ENCODE measurements at places on chromosomes 12 and 14.

GRCh38 chr12:96420277-96420835 lies 20.1 kb upstream of the CDK17 start:
- no peak for DNase-seq

DNA sequence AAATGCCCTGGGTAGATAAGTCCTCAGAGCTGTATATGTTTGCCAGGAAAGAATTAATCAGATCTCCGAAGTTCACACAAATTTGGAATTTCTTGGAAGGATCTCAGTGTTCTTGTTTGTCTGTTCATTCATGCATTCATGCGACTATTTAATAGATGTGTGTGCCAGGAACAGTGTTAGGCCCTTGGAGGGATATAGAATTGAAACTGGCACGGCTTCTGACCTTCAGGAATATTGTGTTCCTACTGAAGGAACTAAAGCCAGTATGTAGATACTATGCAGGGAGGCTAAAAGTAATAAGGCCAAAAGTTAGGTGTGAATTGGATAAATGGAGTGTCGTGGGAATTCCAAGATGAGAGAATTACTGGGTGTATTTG lies 166.0 kb upstream of the NOS1 start:
- DNase-seq = no peak

- DNase-seq = peak; percentile 10
These were observed 42.4 kb upstream of the SGPP1 start for GRCh38 chr14:63770187-63770807.

- no peak for DNase-seq
These were observed 14.1 kb downstream of the CLEC7A start for GRCh38 chr12:10115890-10116289.

DNA sequence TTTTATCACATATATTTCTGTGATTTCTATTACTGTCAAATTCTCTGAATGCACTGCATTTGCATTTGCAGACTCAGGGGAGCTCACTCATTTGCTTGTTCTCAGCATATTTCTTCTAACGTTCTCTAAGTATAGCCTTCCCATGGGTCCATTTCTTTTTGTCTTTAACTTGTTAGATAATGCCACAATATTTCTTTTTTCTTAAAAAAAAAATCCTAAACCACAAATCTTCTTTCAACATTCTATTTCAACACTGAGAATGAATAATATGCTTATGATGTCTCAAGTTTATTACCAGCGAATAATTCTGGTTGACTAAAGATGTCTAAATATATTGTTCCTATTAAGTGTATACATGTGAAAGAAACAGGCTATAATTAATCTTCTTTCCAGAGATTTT lies 200.2 kb downstream of the ANO6 start:
- DNase-seq = no peak

DNA sequence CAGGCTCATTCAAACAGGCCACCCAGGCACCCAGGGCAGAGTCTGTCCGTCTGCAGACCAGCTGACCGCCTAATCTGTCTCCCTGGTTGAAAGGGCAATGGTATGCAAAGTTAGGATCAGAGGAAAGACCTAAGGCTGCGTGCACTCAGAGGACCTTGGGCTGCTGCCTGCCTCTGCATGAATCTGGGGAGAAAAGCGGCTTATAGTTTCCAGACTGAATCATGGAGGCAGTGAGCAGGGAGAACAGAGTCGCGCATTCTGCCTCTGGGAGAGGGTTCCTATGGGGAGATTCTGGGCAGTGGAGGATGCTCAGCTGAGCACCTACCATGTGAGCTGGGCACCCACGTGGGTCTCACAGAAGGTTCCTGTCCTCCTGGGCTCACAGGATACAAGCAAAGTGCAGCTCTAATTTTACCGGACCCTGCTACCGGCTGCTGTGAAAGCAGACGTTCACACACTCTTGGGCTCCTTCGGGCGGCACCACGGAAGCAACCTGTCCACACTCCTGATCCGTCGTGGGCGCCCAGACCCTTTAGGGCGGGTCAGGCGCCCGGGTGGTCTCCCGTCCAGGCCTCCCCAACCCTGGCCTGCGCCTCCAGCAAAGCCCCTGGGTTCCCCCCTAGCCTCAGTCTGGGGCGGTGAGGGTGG lies 772 bp downstream of the SCARB1 start:
- DNase-seq = no peak

DNA sequence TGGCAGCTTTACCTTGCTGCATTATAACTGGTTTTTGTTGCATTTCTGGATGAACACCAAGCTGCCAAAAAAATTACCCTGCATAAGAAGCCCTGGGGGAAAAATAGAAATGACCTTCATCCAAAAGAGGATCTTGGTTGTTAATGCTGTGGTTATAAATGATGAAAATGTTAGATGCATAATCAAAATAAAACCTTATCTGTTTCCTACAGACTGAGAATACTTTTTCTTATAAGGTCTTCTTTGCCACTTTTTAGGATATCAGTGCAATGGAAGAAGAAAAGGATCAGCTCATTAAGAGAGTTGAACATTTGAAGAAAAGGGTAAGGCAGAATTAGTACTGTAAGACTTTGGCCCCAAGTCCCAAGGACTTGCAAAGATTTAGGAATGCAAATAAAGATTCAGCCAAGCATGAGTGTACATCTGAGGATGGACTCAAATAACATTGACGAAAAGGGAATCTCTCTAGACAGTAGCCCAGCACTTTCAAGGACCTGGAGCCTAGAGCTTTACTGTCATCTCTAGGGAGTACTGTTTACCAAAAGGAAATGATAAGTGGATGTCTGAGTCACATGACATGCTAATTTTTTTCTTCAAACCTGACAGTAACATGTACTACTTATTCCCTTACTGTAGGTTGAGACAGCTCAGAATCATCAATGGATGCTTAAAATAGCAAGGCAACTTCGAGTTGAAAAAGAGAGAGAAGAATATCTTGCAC lies 10.7 kb downstream of the IFT81 start:
- DNase-seq = no peak

GRCh38 chr12:4496145-4496838 lies 42.4 kb upstream of the RAD51AP1 start:
- DNase-seq = no peak
